CD4-positive, alpha-beta T cell treated with Interferon alpha-2 for 1 hour (primary cell): ENCODE measurements at places on chromosomes 5 and 9.
A peak's percentile ranks its signal among the peaks of the same experiment; 100 is the strongest.

DNA sequence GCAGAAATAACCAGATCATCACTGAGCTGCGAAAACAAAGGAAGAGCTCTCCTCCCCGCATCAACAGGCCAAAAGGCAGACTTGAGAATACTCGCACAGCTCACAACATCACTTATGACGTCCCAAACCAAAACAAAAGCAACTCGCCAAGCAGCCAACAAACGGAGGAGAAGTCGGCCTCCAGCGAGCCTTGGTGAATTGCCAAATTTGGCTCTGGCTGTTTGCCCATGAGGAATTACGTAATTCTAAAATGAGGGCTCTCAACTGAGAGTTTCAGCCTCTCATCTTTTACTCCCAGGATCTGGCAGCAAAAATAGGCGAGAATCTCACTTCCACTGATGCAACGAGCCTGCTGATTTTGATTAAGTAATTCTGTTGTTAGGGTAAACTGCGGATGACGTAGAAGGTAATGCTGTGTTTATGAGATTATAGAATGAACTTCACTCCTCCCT is 51.7 kb upstream of the SEMA6A start:
- DNase-seq, result peak; percentile 1

DNA sequence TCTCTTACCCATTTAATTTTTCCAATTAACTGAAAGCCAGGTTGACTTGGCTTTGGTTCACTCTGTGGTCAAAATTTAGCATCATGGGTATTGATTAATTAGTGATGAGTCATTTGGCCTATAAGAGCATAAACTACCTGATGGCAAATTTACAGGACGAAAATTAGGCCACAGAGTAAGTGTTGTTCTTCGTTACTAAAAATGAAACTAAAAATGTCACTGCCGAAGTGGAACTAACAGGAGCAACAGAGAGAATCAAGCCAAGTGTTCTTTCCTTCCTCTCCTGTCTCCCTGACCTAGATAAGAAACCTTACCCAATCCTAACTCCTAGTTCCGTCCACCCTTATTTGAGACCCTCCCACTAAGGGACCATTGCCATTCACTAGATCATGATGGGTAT is 176.9 kb downstream of the RAB3C start:
- DNase-seq, result no peak

DNA sequence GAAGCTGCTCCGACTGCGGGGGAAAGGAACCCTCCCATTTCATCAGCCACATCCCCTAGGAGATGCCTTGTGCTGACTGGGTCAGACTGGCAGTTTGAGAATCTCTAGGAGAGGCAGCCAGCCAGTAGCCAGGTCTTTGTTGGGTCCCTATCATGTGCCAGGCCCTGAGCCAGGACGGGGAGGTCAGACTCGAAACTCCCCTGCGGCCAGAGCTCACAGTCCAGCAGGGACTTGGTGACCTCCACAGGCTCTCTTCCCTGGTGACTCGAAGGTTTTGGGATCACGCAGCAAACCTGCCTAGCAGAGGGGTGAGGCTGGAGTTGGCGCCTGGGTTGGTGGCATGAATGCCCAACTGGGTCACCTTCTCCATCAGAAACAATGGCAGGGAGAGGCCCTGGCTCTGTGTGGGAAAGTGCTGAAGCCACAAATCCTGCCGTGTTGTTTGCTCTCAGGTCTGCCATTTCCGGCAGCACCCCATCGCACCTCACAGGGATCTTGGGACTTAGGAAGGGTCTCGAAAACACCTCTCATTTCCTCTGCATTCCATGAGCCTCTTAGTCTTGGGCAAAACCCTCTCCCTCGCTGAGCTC is 14.4 kb upstream of the ORM1 start:
- no peak for DNase-seq

GRCh38 chr5:39213447-39214207 is 5.7 kb downstream of the FYB1 start:
- no peak for DNase-seq

- peak; percentile 100 for DNase-seq
These were observed 1.3 kb upstream of the RNF208 start for GRCh38 chr9:137223078-137223970.
